ENCODE measurements at places on chromosomes 2 and 18.
A peak's percentile ranks its signal among the peaks of the same experiment; 100 is the strongest.

- DNase-seq = no peak
Measured at GRCh38 chr18:44458777-44459176, 221.9 kb upstream of the SETBP1 start.

DNA sequence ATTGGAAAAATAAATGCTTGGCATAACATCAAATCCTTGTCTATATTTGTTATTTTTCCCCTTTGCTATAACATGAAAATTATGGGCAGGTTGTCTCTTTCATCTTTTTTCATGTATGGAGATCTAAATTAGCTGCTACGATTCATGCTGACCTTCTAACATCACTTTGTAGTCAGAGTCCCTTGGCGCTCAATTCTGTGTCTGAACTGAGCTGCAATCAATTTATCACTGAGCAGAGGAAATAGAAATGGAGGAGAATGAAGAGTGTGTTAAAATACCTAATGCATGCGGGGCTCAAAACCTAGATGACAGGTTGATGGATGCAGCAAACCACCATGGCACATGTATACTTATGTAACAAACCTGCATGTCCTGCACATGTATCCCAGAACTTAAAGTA, 168.9 kb downstream of the CDH7 start:
- DNase-seq = no peak

DNA sequence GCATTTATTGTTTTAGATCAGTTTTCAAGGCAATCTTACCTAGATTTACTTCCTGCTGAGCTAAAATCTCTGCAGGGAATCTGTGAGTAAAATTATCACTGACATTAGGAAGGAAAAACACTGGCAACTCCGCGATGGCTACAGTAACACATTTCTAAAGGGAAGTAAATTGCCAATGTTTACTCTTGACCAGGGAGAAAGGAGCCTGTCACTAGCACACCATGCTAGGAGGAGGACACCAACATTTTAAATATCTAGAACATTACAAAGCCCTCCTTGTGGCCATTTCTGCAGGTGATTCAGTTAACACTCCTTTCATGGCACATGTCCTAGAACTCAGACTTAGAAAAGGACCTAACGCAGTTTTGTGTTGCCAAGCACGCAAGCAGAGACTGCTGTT, 58.4 kb downstream of the TCF4 start:
- no peak for DNase-seq

DNA sequence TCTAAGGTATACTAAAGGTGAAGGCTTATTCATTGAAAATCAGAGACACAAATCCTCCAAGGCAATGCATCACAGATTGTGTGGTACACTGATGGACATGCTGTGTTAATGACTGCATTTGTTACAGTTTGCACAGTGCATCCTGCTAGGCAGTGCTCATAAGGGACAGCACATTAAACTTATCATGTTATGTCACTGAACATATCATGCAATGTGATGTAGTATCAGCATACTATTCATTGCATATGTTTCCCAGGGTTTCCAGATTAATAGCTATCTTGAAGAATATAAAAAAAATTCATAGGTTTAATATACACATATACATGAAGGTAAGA, 225.3 kb downstream of the NCKAP5 start:
- no peak for DNase-seq

DNA sequence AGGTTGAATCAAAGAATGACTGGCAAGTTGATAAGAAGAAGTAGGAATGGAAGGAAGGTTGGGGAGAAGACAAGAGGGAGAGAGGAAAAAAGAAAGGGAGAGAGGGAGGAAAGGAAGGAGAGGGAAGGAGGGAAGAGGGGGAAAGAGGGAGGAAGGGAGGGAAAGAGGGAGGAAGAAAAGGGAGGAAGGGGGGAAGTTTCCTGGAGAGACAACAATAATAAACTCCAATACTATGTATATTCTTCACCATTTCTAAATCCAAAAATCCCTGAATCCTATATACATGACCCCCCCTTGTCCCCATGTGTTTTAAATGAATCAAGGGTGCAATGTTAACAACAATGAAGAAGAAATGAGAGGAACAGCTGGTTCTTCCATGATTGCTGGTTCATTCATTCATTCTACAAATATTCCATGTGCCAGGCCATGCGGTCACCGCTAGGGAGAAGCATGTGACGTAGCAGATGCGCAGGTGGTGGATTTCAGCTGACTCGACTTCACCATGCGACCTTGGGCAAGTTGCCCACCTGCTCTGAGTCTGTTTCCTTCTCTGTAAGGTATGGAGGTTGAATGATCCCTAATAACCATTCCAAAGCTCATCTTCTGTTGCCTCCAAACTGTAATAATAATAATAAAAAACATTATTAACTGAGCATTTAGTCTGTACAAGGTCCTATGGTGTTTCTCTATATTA, 77.6 kb downstream of the EN1 start:
- no peak for DNase-seq

- no peak for DNase-seq
Measured at GRCh38 chr2:168064011-168064998, 183.1 kb downstream of the STK39 start.

- DNase-seq = no peak
Measured at GRCh38 chr2:236049981-236050380, 118.2 kb downstream of the GBX2 start.

- peak; percentile 80 for DNase-seq
Measured at GRCh38 chr2:120552800-120553481, 182.7 kb upstream of the GLI2 start.

DNA sequence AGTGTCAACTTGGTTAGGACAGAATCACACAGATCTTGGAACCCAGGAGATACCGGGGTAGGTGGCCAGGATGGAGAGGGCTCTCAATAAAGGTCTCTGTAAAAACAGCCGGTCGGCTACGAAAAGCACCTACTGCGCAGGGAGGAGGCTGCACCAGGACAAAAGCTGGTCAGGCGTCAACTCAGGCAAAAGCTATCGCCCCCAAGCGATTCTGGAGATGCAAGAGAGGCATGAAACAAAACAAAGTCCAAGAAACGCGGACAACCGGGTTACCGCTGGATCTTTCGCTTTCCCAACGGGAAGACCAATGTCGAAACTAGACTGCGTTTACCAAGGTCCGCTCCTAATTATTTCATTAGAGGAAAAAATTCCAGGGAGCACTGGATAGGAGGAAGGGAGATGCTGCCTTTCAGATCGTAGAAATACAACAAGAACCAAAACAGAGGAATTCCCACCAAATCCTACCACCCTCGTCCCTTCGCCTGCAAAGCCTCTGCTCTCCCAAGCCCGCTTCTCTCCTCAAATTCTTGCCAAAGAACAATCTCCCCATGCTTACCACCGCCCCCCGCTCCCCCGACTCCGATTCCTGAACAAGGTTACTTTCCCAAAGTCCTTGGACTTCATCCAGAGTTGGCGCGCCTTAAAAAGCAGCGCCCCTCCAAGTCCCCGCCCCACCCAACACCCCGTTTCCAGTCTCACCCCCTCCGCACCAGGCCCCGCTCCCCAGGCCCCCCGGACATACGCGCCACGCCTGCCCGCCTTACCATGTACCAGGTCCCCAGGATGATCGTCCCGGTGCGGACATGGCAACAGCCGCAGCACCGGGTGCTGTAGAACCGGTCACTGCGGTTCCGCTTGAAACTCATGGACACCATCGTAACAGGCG, 539 bp downstream of the LAPTM4A start:
- peak; percentile 24 for DNase-seq

GRCh38 chr18:61080954-61081528, 252.2 kb upstream of the CDH20 start:
- no peak for DNase-seq

GRCh38 chr18:74337155-74337911, 21.7 kb downstream of the C18orf63 start:
- DNase-seq = no peak

DNA sequence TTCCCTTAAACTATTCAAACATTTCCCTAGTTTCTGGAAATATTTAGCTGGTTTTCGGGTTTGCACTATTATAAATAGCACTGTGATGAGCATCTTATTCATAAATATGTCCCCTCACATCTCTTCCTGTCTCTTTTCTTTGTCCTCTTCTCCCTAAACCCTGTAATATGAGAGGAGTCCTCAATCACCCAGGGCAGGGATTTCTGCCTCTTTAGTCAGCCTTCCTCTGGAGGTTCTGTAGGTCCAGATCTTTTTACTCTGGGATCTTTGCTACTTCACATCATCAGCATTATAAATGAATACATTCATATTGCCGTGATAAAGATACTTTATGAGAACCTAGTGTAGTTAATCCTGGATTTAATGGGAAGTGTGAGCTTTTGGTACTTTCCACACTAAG, 87.9 kb upstream of the TTN start:
- DNase-seq = no peak

Data from progenitor cell of endocrine pancreas (in vitro differentiated cells).